ENCODE measurements at places on chromosomes 2 and 18.

DNA sequence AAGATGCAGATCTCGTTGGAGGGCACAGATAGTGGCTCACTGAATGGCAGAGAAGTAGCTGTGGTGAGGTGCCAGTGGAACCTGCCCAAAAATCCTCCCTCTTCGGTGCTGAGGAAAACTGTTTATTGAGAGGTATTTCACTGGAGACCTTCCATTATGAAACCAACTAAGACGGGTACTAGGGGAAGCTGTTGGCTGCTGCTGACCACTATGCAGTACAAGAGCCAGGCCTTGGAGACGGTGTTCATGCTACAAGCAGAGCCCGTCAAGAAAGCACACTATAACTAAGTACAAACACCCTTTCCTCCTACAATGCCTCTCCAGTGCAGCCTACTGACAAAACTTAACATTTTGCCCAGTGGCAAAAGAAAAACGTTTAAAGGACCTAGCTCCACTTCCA is 4.6 kb downstream of the ARL5A start:
- DNase-seq, result no peak

GRCh38 chr2:9782197-9782719 is 61.0 kb upstream of the TAF1B start:
- no peak for DNase-seq

DNA sequence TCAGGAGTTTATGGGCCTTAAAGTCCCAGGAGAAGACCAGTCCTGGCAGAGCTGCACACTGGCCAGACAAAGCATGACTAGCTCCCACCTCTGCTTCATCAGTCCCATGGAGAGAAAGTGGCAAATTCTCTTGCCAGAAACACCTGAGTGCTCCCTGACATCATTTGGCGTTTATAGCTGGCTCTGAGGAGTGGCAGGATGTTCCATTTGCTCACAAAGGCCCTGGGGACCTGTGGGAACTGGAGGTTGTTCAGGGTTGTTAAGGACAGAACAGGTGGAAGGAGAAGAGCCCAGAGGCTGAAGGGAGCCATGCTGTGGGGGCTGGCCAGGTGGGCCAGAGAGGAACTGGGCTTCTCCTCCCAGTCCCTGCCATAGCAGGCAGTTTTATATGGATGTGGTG is 56.1 kb downstream of the RPL37A start:
- DNase-seq, result no peak

- DNase-seq, result no peak
These were observed 74.6 kb upstream of the FOSL2 start for GRCh38 chr2:28318023-28318422.

GRCh38 chr2:171482877-171483276 is 39.4 kb upstream of the CYBRD1 start:
- no peak for DNase-seq

Measured in KBM-7 (cell line).